Stimulated activated CD8-positive, alpha-beta memory T cell treated with anti-CD3 and anti-CD28 coated beads, Interleukin-4, amount 100 ng/mL, for 1 hour (primary cell): ENCODE measurements at places on chromosomes 5 and 9.

DNA sequence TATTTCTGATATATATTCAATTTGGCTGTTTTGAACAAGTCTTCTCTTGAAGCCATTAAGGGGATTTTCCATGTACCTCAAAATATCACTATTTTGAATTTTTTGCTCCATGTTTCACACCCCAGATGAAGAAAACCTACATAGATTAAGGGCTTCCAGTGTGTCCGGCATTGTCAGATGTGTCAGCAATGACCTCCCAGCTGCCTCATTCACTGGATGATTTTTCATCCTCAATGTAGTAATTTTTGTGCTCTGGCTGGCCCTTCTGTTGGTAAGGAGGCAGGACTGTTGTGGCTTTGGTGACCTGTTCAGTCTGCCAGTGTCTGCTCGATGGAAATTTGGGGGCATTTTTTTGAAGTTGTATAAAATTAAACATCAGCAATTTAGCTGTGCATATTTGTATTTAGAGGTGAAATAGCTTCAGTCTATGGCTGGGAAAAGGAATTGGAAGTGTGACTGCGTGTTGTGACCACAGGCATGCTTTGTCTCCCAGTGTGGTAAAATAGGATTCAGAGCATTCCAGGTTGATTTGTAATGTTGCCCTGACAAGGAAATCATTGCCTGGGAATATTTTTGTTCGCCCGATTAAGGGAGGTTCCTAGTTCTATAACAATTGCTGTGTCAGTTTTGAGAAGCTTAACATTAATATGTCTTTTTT, 312.4 kb downstream of the ARHGEF28 start:
- no peak for DNase-seq

GRCh38 chr5:148873690-148874485, 47.5 kb downstream of the ADRB2 start:
- no peak for DNase-seq

DNA sequence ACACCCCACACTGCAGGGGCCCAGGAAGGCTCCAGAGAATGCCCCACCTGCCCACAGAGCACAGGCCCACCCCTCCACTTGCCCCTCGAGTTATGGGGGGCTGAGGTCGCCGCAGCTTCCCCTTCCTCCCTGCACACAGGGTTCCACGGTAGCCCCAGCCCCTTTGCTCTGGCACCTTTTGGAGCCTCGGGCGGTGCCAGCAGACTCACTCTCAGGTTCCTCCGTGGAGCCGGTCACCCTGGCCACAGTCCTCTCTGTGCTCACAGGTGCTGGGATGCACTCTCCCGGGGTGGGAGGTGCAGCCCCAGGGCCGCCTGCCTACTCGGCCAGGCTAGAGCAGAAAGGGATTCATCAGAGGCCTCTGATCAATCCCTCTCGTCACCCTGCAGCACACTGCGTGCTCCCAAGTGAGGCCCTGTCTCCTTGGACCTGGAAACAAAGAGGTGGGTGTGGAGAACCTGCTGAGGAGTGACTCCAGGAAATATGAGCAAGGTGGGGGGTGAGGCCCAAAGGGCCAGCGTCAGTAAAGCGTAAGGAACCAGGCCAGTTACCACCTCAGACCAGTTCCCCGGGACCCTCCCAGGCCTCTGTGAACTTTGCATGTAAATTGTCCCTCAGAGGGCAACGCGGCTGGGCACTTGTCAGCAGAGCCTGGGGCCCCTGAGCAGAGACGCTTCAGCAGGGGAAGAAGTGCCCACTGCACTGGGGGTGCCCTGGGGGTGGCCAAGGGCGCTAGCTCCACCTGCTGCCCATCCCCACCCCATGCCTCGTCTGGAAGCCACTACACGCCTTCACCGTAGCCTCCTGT, 167.8 kb downstream of the OLFM1 start:
- no peak for DNase-seq

GRCh38 chr9:111897601-111898137, 1.1 kb downstream of the UGCG start:
- no peak for DNase-seq

- DNase-seq = no peak
These were observed 2.9 kb downstream of the TGFBI start for GRCh38 chr5:136031711-136032110.

GRCh38 chr5:76547891-76548524, 75.2 kb downstream of the F2RL2 start:
- no peak for DNase-seq

- no peak for DNase-seq
These were observed at the start of gene KCNV2 for GRCh38 chr9:2717385-2717784. Gene KCNV2 (plus strand): TSS chr9:2717510. CDS start chr9:2717740, 230 bp downstream.

GRCh38 chr5:81016116-81016515, 56.0 kb downstream of the RASGRF2 start:
- DNase-seq = no peak

GRCh38 chr5:112386766-112387165, 32.3 kb downstream of the EPB41L4A start:
- no peak for DNase-seq

DNA sequence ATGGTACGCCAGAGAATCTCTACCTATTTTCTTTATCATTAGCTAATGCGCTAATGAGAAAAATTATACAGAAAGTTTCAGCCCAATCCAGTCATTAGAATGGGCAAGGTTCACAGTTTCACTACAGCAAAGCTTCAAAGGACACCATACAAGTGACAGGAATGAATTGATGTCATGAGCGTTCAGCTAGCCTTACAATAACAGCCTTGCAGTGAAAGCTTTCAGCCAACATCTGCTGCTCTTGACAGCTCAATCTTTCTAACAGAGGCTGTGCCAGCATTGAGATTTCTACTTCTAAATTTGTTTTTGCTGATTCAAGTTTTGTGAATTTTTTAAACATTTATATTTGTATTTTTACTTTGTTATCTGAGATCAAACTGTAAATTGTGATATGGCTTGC, 302.4 kb upstream of the FAM174A start:
- no peak for DNase-seq
